ENCODE measurements at places on chromosomes 7 and 10.

DNA sequence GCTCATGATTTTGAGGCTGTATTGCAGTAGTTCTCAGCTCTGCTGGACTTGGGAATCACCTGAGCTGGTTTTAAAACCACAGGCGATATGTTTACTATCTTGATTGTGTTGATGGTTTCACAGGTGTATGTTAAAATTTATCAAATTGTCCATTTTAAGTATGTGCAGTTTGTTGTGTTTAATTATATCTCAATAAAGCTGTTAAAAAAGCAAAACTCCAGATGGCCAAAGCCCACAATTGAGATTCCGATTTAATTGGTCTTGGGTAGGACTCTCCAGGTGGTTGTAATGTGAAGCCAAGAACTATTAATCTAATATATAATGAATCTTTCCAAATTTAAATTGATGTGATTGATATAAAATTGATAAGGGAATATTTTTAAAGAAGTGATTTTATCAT, 48.6 kb downstream of the NRCAM start:
- no peak overlapping the region for H3K27ac ChIP-seq
- H3K27me3 ChIP-seq, result peaks cover 2% of the 10 kb centered on the region
- no peak for DNase-seq
- H3K36me3 ChIP-seq, result no peaks in the 10 kb centered on the region

DNA sequence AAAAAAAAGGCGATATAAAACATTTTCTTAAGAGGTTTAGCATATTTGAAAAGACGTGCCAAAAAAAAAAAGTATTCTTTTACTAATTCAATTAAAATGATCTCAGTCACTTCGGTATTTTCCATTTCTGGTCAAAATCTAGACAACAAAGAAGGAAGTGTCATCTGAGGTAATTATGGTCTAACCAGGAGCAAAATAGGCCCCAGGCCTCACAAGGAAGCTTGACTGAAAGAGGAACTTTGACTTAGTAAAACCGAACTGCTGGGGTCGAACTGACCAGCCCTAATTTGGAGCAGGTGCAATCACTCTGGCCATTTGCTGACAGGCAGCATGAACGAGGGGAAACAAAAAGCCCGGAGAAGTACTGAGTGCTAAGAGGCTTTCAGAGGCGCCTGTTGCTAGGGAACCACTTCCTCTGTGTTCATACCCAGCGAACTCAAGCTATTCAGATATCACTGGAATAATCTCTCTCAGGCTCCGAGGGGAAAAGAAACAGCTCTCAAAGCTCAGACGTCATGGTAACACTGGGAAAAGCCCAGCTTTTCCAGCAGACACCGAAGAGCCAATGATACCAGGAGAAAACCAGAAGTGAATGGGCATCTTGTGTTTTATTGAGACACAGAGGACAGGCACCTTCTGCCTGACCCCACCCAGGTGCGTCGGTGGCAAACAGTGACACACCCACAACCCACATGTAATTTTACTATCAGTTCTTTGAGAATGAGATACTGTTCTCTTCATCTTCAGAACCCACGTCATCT, 126.5 kb downstream of the FAM107B start:
- peak overlapping the region; percentile 15 for H3K4me3 ChIP-seq
- H3K36me3 ChIP-seq, result no peaks in the 10 kb centered on the region
- no peaks in the 10 kb centered on the region for H3K27me3 ChIP-seq
- H3K27ac ChIP-seq, result peak overlapping the region; percentile 72

GRCh38 chr10:96044736-96045135, 1.4 kb downstream of the CCNJ start:
- no peaks in the 10 kb centered on the region for H3K36me3 ChIP-seq
- DNase-seq, result peak; percentile 45
- peak overlapping the region; percentile 89 for H3K27ac ChIP-seq
- H3K4me1 ChIP-seq, result peaks cover 20% of the 10 kb centered on the region

- no peaks in the 10 kb centered on the region for H3K4me1 ChIP-seq
- DNase-seq, result peak; percentile 28
- H3K27me3 ChIP-seq, result peaks cover 26% of the 10 kb centered on the region
- H3K27ac ChIP-seq, result no peak overlapping the region
- no peaks in the 10 kb centered on the region for H3K36me3 ChIP-seq
Measured at GRCh38 chr10:122551450-122551849, 9.1 kb upstream of the DMBT1 start.

DNA sequence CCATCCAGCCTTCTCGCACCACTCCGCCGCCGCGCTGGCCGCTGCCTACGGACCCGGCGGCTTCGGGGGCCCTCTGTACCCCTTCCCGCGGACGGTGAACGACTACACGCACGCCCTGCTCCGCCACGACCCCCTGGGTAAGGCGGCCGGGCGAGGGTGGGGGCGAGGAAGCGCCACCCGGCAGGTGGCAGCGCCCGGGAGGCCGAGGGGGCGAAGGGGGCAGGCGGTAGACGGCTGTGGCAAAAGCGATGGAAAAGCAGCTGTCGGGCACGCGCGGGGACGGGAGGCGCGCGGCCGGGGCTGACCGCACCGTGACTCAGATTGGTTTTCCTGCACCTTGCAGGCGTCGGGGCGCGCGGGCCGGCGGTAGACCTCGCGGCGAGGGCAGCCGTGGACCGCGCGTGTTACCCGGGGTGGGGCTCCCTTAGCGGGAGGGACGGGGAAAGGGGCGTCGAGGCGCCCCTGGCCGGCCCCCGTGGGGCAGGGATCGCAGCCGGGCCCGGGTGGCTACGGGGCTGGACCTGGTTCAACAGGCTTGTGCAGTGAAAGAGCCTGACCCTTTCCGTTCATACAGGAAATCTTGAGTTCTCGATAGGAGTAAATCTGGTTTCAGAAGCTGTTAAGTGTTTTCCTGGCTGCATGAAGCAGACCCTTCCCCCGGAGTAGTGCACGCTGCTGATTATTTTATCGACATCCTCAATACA, 608 bp downstream of the HHEX start:
- peak overlapping the region; percentile 72 for H3K4me3 ChIP-seq
- peak; percentile 100 for DNase-seq
- H3K36me3 ChIP-seq, result peaks cover 31% of the 10 kb centered on the region
- peaks cover 60% of the 10 kb centered on the region for H3K4me1 ChIP-seq
- H3K27ac ChIP-seq, result peak overlapping the region; percentile 95

DNA sequence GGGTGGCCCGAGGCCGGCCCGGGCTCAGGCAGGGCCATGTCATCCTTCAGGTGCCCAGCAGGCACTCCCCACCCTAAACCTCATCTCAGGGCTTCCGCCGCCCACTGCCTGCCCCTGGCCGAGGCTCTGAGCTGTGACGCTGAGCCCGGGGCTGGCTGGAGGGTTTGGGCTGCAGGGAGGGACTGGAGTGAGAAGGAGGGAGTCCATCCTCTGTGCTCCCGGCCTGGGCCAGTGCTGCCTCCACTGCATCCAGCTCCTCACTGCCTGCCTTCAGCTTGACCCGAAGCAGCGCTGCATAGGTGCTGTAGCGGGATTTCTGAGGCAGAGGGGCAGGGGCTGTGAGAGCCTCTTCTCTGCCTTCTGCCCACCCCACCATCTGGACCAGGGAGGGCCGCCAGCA, 7.6 kb downstream of the NFKB2 start:
- peaks cover 6% of the 10 kb centered on the region for H3K27me3 ChIP-seq
- no peak overlapping the region for H3K4me3 ChIP-seq
- peaks cover 6% of the 10 kb centered on the region for H3K36me3 ChIP-seq

DNA sequence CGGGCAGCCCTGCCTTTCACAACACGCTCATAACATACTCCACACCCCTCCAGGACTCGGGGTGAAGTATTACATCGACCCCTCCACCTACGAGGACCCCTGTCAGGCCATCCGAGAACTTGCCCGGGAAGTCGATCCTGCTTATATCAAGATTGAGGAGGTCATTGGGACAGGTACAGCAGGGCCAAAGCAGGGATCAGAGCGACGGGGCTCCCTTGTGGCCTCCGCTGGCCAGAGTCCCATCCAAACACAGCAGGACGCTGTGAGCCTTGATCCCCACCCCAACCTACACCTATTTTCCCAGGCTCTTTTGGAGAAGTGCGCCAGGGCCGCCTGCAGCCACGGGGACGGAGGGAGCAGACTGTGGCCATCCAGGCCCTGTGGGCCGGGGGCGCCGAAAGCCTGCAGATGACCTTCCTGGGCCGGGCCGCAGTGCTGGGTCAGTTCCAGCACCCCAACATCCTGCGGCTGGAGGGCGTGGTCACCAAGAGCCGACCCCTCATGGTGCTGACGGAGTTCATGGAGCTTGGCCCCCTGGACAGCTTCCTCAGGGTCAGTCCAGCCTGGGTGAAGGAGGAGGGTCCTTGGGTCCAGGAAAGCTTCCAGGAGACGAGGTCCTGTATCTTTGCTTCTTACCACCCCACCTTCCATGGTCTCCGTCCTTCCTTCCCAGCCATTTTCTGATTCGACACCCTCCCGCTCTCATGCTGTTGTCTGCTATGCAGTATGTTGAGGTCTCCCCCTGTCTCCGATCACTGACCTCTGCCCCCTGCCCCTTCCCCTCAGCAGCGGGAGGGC, 13.5 kb downstream of the EPHB6 start:
- no peak for DNase-seq
- H3K36me3 ChIP-seq, result peaks cover 20% of the 10 kb centered on the region
- H3K4me3 ChIP-seq, result no peak overlapping the region
- H3K27me3 ChIP-seq, result no peaks in the 10 kb centered on the region
- peaks cover 15% of the 10 kb centered on the region for H3K4me1 ChIP-seq

- no peaks in the 10 kb centered on the region for H3K4me1 ChIP-seq
- H3K27ac ChIP-seq, result no peak overlapping the region
- DNase-seq, result no peak
Measured at GRCh38 chr10:5953676-5954075, 23.7 kb downstream of the IL15RA start.

GRCh38 chr7:24936121-24936824, 43.7 kb downstream of the OSBPL3 start:
- peak; percentile 78 for DNase-seq
- no peak overlapping the region for H3K27ac ChIP-seq
- H3K27me3 ChIP-seq, result no peaks in the 10 kb centered on the region
- H3K36me3 ChIP-seq, result peaks cover under 1% of the 10 kb centered on the region
- peaks cover 4% of the 10 kb centered on the region for H3K4me1 ChIP-seq

GRCh38 chr7:106377847-106378361, 93.1 kb upstream of the NAMPT start:
- H3K4me3 ChIP-seq, result no peak overlapping the region
- no peak overlapping the region for H3K27ac ChIP-seq
- no peaks in the 10 kb centered on the region for H3K4me1 ChIP-seq
- no peaks in the 10 kb centered on the region for H3K36me3 ChIP-seq

- no peaks in the 10 kb centered on the region for H3K27me3 ChIP-seq
- H3K4me1 ChIP-seq, result no peaks in the 10 kb centered on the region
Measured at GRCh38 chr7:151346-152050, 40.9 kb upstream of the FAM20C start.

DNA sequence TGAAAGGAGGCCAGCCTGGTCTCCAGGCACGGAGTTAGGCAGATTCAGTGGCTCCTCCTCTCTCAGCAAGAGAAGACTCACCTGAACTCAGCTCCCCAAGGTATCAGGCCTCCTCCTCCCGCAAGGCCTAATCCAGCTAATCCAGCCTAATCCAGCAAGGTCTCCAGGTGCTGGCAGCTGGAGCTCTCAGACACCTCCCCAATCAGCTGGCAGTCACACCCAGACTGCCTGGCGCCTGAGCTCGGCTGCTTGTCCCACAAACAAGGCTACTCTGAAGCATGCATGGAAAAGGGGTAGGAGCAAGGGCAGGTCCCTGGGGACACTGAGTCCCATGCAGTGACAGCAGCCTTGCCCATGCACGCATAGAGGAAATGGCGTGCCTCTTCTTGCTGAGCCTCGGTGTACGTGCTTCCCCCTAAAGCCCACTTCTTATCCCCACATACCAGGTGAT, 3.3 kb upstream of the OPN4 start:
- H3K4me1 ChIP-seq, result no peaks in the 10 kb centered on the region
- H3K27me3 ChIP-seq, result no peaks in the 10 kb centered on the region
- H3K27ac ChIP-seq, result no peak overlapping the region
- H3K36me3 ChIP-seq, result no peaks in the 10 kb centered on the region
- no peak overlapping the region for H3K4me3 ChIP-seq
- DNase-seq, result no peak

DNA sequence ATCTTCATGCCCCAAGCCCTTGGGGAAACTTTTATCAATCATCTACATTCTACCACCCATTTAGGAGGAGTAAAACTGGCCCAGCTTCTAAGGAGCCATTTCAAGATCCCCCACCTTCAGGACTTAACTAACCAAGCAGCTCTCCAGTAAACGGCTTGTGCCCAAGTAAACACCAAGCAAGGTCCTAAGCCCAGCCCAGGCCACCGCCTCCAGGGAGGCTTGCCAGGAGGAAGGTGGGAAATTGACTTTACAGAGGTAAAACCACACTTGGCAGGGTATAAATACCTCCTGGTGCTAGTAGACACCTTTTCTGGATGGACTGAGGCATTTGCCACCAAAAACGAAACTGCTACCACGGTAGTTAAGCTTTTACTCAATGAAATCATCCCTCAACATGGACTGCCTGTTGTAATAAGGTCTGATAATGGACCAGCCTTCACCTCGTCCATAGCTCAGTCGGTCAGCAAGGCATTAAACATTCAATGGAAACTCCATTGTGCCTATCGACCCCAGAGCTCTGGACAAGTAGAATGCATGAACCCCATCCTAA, 5.6 kb downstream of the AKR1B15 start:
- no peaks in the 10 kb centered on the region for H3K4me1 ChIP-seq
- no peak overlapping the region for H3K4me3 ChIP-seq
- no peak for DNase-seq
- H3K36me3 ChIP-seq, result no peaks in the 10 kb centered on the region
- H3K27ac ChIP-seq, result no peak overlapping the region
- no peaks in the 10 kb centered on the region for H3K27me3 ChIP-seq

GRCh38 chr7:6205971-6206660, 66.3 kb downstream of the CYTH3 start:
- H3K36me3 ChIP-seq, result no peaks in the 10 kb centered on the region
- H3K27ac ChIP-seq, result no peak overlapping the region
- H3K27me3 ChIP-seq, result no peaks in the 10 kb centered on the region

DNA sequence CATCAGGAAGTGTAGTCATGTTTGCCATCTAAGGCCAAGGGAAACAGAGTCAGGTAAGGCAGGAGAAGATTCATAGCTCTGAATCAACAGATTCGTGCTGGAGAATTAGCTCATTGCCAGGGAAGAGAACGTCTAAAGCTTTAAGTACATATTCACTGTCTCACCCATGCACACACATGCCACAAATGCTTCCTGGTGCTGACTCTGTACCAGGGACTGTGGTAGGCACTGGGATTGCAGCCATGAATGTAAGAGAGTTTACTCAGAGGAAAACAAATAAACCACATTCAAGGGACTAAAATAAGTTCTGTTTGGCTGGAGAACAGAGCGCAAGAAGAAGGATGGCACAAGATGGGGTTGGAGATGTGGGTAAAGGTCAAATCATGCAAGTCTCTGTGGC, 89.8 kb upstream of the HPS1 start:
- H3K27ac ChIP-seq, result no peak overlapping the region
- H3K4me1 ChIP-seq, result no peaks in the 10 kb centered on the region
- no peak for DNase-seq
- H3K36me3 ChIP-seq, result no peaks in the 10 kb centered on the region
- H3K4me3 ChIP-seq, result no peak overlapping the region
- H3K27me3 ChIP-seq, result no peaks in the 10 kb centered on the region

GRCh38 chr7:98365863-98366561, 34.9 kb downstream of the BAIAP2L1 start:
- no peak overlapping the region for H3K27ac ChIP-seq
- H3K36me3 ChIP-seq, result no peaks in the 10 kb centered on the region
- no peaks in the 10 kb centered on the region for H3K27me3 ChIP-seq
- no peak overlapping the region for H3K4me3 ChIP-seq
- no peaks in the 10 kb centered on the region for H3K4me1 ChIP-seq

Data from common myeloid progenitor, CD34-positive (primary cell).